ENCODE measurements at places on chromosomes 5 and 9. TPM values are rescaled to one million over a fixed set of nuclear protein-coding genes. Genes with fewer than 3 reads are reported as not detected.

Gene SMARCA2
- 157 TPM for total RNA-seq

Gene KIF4B
- total RNA-seq = 0.16 TPM

Gene SLCO6A1
- total RNA-seq = 0.94 TPM

Gene ACOT12
- total RNA-seq = 2.8 TPM

Gene SGTB
- 35.9 TPM for total RNA-seq

Gene NUTM2F
- total RNA-seq = not detected

Gene IARS1
- total RNA-seq = 154 TPM
